ENCODE measurements at places on chromosomes 7 and 10. TPM values are rescaled to one million over a fixed set of nuclear protein-coding genes. Genes with fewer than 3 reads are reported as not detected.

IDI2 gene
- total RNA-seq: not detected

- no peak for DNase-seq
Measured at GRCh38 chr7:11317766-11318165, 344.1 kb downstream of the PHF14 start.

DNA sequence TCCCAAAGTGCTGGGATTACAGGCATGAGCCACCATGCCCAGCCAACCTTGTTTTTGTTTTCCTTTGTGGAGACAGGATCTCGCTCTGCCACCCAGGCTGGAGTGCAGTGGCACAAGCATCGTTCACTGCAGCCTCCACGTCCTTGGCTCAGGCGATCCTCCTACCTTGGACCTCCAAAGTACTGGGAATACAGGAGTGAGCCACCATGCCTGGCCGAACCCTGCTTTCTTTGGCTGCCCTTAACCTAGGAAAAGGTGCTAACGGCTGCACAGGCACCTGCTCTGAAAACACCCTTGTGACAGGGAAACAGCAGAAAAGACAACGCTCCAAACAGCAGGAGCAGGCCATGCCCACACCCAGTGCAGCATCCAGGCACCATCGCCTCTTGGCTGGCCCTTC lies 71.9 kb downstream of the OAT start:
- DNase-seq: no peak

DNA sequence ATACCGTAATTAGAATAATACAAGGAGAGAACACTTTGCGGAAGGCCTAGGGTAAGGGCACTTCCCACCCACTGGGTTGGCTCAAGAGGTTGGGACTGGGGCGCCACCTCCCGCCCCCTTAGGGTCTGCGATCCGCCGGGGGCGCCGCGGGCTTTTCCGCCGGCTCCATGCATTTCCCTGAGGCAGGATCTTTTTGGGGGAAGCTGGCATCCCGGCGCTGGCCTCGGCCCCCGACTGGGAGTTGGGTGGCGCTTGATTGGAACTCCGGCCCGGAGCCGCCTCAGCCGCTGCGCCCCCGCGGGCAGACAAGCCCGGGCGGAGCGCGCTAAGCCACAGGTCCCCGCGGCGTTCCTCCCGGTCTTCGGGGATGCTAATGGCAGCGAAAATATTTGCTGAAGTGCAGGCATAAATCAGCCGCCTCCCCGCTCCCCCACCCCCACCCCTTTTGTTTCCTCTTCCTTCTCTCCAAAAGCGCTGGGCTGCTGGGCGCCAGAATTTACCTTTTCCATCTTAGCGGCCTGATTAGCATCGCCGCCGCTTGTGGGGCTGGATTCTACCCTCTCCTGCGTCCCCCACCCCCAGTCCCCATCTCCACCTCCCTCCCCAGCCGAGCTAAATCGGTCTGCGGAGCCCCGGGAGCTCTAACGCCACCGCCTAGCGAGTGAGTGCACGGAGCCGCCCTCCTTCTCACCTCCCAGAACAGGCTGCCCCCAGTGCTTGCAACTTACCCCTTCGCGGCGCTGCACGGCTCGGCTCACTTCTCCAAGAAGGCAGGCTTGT lies 5.1 kb downstream of the UNC5B start:
- DNase-seq: peak; percentile 31

ASB4 gene
- not detected for total RNA-seq

GRCh38 chr10:74854610-74855009 lies 28.2 kb downstream of the KAT6B start:
- DNase-seq: no peak

DNA sequence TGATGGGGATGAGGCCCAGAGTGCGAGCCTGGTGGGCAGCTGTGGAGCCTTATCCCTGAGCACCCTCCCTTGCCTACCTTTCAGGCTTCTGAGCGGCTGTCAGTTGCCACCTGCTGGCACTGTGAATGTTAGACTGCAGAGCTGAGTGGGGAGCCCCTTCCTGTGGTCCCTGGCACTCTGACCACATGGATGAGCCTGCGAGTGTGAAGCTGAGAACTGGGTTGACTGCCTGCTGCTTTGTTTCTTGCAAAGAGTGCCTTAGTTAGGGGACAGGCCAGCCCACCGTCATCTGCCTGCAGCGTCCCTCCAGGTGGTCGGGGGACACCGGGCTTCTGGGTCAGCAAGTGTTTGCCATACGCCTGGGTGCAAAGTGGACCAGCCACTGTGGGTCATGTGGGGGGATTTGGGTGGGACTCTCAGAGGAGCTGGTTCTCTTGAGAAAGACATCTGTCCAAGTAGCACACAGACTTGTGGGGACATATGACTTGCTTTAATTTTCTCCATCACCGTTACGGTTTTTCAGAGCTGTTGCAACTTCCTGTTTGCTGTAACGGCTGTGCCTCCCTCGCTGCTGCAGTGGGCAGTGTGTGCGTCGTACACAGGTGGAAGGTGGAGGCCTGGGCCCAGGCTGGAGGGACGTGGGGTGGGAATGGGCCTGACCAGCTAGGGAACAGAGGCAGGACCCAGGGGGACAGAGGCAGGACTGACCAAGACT lies 13.7 kb downstream of the INPP5A start:
- DNase-seq: no peak

ADAM22 gene
- 3.6 TPM for total RNA-seq

DNA sequence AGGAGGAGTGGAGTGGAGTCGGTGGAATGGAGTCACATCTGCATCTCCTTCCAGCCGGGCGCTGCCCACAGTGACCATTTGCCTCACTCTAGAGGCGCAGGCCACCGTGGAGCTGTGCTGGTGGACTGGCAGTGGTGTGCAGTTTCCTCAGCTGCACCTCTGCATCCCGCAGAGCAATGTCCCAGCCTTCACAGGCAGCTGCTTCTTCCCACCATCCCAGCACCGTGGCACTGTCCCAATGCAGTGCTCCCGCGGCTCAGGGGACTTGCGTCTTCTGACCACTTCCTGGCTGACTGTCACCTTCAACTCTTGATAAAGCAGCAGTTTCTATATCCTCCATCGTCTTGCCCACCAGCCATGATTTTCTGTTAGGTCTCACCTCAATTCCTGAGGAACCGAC lies 90.3 kb upstream of the SFMBT2 start:
- DNase-seq: no peak

DNA sequence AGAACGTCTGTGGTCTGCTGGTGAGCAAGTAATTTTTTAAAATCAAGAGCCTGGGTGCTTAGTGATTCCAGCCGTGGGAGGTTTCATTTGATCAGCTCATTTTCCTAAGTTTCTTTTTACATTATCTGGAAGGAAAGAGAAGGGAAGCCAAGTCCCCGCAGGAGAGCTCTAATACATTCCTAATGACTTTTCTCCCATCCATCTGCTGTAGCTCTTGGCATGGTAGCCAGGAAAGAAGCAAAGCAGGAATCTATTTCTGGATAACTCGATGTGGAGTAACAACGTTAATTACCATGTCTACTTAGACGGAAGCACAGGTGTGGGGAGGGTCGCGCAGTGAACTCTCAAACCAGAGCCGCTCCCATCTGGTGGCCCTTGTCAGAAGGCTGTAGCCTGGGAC lies 121.9 kb downstream of the PAXIP1 start:
- no peak for DNase-seq
